ENCODE measurements at places on chromosomes 11 and 22.

GRCh38 chr11:109378034-109378433 lies 44.0 kb upstream of the C11orf87 start:
- DNase-seq = no peak

- DNase-seq = no peak
These were observed 11.9 kb downstream of the PCSK7 start for GRCh38 chr11:117219995-117220394.

DNA sequence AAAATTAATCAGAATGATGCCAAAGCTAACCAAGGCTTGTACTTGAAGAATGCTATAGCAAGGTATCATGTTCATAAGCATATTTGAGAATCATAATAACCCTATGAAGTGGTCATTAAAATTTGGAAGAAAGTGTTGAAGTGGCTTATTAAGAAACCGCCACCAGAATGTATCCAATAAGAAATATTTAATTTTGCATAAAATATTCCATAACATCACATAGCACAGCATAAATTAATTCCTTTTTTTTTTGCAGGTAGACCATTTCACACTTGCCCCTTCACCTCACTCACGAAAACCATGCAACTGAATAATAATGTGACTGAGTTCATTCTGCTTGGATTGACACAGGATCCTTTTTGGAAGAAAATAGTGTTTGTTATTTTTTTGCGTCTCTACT lies at the start of gene OR4C16:
OR4C16 (plus strand) TSS at position 301 of the 400 bp plus-strand sequence; CDS start at position 301, 0 bp downstream.
- DNase-seq = no peak

DNA sequence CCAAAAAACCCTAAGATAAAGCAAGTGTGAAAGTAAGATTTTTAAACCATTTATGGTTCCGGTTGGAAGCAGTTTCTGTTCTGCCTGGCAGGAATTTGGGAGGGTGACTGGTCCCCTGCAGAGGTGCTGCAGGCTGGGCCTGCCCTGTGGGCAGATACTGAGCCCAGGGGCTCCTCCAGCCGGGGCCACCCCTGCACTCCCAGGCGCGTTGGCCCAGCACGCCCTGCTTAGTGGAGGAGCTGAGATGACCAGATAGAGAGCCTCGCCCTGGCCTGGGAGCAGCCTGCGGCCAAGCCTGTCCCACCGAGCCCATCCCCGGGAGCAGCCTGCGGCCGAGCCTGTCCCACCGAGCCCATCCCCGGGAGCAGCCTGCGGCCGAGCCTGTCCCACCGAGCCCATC lies 8.0 kb downstream of the PHLDA2 start:
- no peak for DNase-seq

DNA sequence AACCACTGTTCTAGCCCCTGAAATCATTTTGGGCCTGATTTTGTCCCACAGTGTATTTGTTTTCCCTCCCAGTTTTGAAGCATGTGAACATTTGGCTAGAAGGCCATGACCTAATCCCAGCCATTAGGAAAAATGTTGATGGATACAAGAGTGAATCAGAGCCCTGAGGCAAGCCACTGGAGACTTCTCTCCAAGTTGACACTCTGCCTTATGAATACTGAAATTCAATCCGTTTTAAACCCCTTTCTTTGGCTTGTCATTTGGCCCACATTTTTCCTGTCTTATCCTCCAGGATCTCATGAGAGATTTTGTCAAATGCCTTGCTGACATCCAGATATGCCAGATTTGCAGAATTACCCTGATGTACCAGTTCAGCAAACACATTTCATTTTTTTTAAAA lies 158.8 kb downstream of the FAT3 start:
- DNase-seq = no peak

DNA sequence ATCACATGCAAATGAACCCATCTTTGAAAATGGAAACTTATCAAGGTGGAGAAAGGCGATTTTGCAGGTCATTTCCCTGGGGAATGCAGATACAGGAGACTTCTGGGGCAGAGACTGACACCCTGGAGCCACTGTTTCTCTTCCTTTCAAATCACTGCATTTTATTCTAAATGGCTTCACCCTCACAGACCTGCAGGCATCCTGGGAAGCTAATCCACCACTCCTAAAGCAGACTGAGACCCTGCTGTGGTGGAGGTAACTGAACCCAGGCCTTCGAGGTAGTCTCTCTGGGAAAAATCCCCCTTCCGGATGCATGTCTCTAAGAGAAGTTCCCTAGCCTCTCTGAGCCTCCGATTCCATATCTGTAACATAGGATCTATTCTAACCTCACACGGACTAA lies 20.9 kb upstream of the CSNK2A3 start:
- no peak for DNase-seq

DNA sequence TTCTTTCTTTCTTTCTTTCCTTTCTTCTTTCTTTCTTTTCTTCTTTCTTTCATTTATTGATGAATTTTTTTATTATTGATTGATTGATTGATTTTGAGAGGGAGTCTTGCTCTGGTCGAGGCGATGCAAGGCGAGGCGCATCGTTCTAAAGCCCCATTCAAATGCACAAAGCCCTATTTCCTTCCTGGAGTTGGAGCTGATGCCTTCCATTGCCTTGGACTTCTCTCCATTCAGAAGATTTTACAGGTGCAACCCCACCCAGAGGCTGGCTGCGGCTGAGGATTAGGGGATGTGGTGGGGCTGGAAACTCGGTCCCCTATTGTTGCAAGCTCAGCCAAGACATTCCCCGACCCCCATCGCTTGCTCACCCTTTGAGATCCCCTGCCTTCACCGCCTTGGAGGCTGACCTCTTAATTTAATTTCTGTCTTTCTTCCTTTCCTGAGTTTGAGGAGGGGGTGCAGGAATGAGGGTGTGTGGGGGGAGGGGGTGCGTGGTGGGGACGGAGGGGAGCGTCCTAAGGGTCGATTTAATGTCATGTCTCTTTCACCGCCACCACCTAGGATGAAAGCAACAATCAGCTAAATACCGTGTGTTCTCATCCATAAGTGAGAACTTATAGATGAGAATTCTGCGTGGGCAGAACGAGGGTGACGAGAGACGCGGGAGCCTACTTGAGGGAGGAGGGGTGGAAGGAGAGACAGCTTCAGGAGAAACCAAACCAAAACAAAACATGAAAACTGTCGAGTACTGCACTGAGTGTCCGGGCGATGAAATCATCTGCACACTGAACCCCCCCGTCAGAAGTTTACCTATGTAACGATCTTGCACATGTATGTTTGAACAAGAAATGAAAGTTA lies 3913.9 kb upstream of the OR11H1 start:
- no peak for DNase-seq

GRCh38 chr22:20240447-20240764 lies 27.7 kb downstream of the RTN4R start:
- DNase-seq = no peak

DNA sequence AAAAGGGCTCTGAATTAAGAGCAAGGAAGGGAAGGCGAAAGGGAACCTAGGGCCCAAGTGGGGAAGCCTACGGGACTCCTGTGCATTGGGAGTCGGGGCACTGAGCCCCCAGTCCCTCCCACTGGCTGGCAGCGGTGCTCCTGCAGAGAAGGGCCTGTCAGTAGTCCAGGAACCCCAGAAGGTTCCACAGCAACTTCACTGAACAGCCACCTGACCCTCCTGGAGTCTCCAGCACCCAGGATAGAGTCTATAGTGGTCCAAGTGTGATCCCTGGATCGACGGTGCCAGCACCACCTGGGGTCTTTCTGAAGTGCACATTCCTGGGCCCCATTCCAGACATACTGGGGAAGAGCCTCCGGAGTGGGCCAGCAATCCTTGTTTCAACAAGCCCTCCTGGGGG lies 100.0 kb upstream of the B3GAT1 start:
- no peak for DNase-seq

Measured in activated T-helper 9 cell treated with anti-CD3 and anti-CD28 coated beads, Interleukin-2, amount 50 U/mL, for 16 hours (primary cell).